Large intestine (tissue), 12 donors: ENCODE measurements at places on chromosomes 6 and 20. TPM values are rescaled to one million over a fixed set of nuclear protein-coding genes. Genes with fewer than 3 reads are reported as not detected.

GRCh38 chr6:106496823-106497222 is 132.5 kb downstream of the RTN4IP1 start:
- no peak for DNase-seq

- DNase-seq, result no peak
Observed at GRCh38 chr6:77587963-77588362, 64.9 kb upstream of the MEI4 start.

SLC35D3 gene
- polyA plus RNA-seq, result 0.49 TPM

GRCh38 chr20:32033316-32033715 is 18.7 kb upstream of the HCK start:
- DNase-seq, result no peak
